ENCODE measurements at places on chromosomes 7 and 10.

DNA sequence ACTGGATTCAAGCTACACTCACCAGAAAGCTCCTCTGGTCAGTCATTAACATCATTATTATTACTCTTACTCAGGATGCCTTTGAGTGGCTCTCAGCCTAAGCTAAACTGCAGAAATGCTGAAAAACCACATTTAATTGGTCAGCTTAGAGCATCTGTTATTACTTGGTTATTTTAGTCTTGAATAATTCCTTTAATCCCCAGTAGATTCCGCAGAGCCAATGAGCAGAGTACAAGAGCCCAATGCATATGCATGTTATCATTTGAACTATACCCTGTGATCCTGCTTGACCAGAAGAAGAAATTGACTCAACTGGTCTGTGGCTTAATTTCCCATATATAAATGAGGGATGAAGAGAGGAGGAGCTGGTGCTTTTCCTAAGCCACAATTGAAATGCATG, 417.6 kb upstream of the C7orf33 start:
- no peak for DNase-seq

DNA sequence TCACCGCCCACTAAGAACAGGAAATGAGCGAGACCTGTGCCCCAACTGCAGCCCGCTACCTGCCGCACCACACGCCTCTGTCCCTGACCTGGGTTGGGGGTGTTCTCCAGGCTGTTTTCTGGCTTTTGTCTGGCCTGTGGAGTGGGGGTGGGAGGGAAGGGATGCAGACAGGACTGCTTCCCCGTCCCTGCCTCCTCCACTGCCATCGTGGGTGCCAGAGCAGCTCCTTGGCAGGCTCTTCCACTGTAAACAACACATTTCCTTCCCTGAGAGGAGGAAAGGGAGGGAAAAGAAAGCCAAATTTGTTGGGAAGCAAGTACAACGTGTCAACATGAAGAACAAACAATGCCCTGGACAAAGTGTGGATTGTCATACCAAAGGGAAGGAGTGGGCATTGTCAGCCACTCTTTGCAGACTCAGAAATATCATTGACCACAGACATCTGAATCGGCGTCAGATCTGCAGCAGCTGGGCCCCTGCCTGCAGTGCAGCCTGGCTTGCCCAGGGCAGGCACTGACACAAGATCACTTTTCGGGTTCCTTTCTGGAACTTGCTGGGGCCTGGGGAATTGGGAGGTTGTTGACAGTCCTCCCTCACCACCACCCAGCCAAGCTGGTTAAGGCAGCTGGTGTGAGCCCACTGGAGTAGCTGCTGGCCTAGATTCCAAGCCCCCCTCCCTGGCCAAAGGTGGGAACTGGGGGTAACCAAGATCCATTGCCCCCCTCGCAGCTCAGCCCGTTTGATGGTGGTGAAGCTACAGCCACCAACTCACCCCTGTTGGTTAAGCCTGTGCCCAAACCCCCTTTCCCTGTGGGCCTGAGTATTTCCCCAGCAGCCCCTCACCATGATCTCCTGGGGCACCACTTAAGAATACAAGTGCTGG, 22.6 kb upstream of the TRIM8 start:
- DNase-seq, result no peak

DNA sequence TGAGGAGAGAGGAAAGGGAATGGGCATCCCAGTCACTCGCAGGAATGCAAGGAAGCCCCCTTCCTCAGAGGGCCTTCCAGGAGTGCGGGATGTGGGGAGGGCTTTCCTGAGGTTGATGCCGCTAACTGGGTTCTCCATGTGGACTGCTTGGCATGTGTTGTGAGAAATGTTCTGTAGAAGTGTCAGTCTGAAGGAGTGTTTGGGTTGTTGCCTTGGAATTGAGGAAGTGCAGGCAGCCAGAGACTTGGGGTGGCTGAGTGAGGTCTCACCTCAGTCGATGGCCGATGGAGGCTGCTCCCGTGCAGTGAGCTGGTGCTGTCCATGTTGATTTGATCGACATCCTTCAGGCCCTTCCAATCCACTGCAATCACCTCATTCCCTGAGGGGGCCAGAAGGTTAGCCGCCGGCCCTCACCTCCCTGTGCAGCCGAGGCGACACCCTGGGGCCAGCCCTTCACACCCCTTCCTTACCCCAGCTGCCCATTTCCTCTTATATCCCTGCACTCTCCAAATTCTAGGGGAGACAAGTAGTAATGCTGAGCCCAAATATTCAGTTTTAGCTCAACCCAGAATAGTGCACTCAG, 2.7 kb downstream of the FAM131B start:
- DNase-seq, result no peak

DNA sequence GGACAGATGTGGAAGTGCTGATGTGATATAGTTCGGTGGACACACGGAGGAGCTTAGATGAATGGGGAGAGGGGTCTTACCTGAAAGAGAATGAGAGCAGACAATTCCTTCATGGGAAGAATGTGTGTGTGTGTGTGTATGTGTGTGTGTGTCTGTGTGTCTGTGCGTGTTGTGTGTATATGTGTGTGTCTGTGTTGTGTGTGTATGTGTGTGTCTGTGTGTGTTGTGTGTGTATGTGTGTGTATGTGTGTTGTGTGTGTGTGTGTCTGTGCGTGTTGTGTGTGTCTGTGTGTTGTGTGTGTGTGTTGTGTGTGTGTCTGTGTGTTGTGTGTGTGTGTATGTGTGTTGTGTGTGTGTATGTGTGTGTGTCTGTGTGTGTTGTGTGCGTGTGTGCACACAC, 104.2 kb downstream of the FAM204A start:
- no peak for DNase-seq

GRCh38 chr10:124627866-124628675, 116.1 kb downstream of the FAM53B start:
- no peak for DNase-seq

DNA sequence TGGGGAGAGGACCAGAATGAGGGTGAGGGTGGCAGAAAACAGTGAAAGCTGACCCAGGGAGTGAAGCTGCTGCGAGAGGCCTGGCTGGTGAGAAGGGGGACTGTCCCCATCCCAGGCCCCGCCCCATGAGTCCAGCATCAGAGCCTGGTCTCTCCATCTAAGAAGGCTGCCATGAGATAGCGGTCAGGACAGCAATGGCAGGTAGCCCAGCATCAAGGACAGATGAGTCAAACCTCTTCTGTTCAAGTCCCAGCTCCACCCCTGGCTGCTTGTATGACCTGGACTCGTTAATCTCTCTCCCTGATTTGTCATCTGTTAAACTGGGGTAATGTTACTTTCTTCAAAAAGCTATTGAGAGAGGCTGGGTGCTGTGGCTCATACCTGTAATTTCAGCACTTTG, 22.2 kb downstream of the GPNMB start:
- DNase-seq, result no peak

DNA sequence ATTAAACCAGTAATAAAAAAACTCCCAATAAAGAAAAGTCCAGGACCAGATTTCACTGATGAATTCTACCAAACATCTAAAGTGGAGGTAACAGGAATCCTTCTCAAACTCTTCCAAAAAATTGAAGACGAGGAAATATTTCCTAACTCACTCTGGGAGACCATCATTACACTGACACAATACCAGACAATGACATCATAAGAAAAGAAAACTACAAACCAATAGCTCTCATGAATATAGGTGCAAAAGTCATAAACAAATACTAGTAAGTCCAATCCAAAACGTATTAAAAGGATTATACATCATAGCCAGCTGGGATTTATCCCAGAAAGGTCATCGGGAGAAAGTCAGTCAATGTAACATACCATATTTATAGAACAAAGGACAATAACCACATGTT, 94.0 kb upstream of the RAB18 start:
- DNase-seq, result no peak

DNA sequence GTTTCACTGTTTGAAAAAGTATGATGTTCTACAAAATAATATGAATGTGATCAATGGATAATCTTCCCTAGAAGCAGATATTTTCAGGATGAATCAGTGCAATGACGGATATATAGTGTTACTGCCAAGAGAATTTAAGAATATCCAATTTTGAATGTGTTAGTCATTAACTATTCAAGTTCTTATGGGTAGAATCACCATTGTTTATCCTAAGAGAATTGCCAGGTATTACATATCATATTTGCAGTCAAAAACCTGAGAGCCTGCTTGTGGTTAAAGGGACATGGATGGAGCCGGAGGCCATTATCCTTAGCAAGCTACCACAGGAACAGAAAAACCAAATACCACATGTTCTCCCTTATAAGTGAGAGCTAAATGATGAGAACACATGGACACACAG, 26.9 kb downstream of the AHR start:
- no peak for DNase-seq

- no peak for DNase-seq
These were observed 110.3 kb downstream of the LRRC4 start for GRCh38 chr7:127920787-127921438.

- no peak for DNase-seq
These were observed 32.8 kb downstream of the KCNH2 start for GRCh38 chr7:150945171-150945852.

- DNase-seq, result no peak
These were observed 12.5 kb downstream of the PNLIPRP2 start for GRCh38 chr10:116633216-116633600.

- DNase-seq, result no peak
These were observed 33.6 kb downstream of the WIPF3 start for GRCh38 chr7:29839921-29840320.

DNA sequence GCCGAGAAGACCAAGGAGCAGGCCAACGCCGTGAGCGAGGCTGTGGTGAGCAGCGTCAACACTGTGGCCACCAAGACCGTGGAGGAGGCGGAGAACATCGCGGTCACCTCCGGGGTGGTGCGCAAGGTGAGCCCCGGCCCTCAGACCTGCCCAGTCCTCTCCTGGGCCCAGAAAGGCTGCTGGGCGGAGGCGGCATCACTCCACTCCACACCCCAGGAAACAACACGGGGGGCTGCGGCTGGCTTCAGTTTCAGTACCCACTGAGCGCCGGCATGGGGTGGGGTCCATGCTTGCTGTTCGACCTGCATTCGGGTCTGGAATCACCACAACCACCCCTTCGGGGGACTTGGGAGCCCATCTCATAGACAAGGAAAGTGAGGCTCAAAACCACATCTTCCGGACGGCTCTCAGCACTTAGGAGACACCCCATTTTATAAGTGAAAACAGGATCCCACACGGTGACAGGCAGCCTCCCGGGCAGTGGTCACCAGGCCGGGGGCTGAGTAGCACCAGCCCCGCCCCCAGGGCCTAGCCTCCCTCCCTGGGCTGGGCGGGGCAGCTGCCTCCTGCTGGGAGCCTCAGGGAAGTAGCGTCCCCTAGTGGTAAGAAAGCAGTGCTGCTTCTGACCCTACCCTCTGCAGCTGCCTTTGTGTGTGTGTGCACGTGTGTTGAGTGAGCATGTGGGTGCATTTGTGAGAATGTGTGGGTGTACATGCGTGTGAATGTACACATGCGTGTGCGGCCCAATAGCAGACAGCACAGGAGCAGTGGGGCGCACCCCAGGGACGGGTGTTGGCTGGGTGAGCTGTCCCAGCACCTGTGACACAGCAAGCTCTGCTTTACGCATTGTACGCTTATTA, 1.8 kb downstream of the SNCG start:
- peak; percentile 66 for DNase-seq

DNA sequence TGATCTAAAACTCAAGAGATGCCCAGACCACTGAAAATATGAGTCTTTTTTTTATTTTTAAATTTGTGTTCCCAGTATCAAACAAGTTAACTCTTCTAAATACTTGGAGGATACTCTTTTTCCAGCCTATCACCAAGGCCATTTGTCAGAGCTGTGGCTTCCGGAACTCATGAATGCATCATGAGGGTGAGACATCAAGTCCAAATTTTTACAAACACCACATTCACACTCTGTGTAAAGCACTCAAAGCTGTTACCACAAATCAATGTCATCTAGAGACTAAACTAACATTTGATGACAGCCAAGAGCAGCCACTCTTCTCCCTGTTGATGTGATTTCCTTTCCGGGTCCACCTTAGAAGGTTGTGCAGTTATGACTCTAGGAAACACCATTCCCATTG, 43.8 kb upstream of the ARID5B start:
- no peak for DNase-seq

- DNase-seq, result no peak
These were observed 29.9 kb downstream of the CALML5 start for GRCh38 chr10:5469353-5470061.

DNA sequence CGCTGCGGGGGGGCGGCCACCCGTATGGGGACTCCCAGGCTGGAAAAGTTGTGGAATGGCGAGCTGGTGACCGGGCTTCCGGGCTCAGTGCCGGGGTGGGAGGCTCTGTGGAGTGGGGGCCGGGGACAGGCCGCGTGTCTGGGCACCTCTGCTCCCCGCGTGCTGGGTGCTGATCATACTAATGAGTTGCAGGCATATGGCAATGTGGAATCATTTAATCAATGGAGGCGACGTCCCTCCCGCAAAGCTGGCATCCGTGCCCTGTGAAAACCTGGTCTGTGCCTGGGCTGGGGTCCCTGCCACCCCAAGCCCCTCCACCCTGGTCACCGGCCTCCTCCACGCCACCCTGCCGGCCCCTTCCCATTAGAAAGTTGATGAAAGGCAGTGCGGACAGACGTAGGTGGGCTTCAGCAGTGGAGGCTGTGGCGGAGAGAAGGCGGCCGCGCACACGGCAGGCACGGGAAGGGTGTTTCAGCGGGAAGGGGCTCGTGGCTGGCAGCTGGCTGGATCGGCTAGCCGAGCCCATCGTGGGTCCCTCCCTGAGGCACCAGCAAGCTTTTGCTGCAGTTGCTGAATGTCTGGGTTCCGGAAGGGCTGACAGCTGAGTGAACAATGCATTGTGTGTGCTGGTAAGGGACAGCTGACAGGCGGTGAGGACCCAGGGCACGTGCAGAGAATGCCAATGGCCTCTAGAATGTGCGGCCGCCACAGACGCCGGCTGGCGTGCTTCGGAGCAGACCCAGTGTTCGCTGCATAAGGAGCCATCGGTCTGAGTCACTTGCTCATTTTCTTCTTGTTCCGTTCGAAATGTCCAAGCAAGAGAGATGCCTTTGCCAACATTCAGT, 1.5 kb downstream of the ADGRA1 start:
- DNase-seq, result no peak

DNA sequence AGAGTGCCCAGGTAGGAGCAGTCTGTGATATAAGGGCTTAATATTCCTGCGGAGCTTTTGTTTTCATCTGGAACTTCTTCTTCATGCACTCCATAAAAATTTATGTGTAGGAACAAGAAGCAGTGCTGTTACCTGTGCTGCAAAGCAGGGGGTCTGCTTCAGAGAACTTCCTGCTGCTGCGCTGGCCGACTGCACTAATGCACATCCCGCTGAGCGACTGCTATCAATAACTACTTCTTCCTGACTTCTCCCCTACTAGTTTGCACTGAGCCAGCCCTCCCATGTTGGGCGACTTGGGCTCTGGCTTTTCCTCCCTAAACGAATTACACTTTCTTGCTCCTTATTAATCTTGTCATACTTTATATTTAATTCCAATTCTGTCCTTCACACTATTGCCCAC, 150.3 kb downstream of the NEBL start:
- DNase-seq, result no peak

- DNase-seq, result no peak
These were observed 115.8 kb upstream of the SORCS1 start for GRCh38 chr10:107280293-107280692.

GRCh38 chr7:47712416-47712815, 130.5 kb upstream of the TNS3 start:
- no peak for DNase-seq

All from AML-193 (cell line).